ENCODE measurements at places on chromosomes 6 and 20.

GRCh38 chr6:105780146-105780860 is 305.8 kb upstream of the PRDM1 start:
- DNase-seq = no peak

DNA sequence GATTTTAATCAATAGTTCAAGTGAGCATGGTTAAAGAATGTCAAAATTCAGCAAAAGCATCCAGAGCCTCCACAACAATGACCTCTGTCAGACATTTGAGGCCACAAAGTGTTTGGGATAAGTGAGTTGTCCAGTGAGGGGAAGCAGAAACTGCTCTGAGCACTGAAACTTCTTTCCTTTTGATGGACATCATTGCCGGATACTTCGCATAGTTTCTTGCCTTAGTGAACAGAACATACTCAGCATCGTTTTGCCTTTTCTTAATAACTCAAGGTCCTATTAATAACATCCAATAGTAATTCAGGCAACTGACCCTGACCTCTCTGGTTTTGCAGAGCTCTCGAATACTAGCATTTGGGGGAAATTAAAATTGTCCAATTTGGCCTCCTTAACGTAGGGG is 78.6 kb downstream of the EDN3 start:
- no peak for DNase-seq

GRCh38 chr6:81814370-81815076 is 62.0 kb upstream of the TENT5A start:
- no peak for DNase-seq

- DNase-seq = no peak
Observed at GRCh38 chr20:14820771-14821170, 483.4 kb upstream of the FLRT3 start.

- DNase-seq = no peak
Observed at GRCh38 chr20:62536871-62537401, 61.1 kb upstream of the GATA5 start.

GRCh38 chr6:74409447-74409846 is 713.4 kb downstream of the CD109 start:
- no peak for DNase-seq

- DNase-seq = no peak
Observed at GRCh38 chr6:113094779-113095178, 747.6 kb downstream of the RFPL4B start.

DNA sequence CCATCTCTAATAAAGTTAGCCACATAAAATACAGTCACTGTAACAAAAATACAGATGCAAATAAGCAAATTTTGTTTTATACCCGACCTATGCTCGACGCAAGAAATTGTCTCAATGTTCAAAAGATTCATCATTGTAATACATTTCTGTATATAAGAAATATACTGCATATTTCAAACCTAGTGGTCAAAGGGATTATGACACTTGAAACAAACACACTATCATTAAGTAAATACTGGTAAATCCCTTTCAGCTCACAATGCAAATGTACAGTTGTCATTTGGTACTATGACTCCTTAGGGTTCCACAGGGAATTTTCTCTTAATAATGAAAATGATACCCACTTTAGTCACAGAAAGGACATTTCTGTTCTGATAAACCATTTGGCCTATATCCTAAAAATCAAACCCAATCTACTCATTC is 2.2 kb downstream of the HIVEP2 start:
- DNase-seq = no peak

DNA sequence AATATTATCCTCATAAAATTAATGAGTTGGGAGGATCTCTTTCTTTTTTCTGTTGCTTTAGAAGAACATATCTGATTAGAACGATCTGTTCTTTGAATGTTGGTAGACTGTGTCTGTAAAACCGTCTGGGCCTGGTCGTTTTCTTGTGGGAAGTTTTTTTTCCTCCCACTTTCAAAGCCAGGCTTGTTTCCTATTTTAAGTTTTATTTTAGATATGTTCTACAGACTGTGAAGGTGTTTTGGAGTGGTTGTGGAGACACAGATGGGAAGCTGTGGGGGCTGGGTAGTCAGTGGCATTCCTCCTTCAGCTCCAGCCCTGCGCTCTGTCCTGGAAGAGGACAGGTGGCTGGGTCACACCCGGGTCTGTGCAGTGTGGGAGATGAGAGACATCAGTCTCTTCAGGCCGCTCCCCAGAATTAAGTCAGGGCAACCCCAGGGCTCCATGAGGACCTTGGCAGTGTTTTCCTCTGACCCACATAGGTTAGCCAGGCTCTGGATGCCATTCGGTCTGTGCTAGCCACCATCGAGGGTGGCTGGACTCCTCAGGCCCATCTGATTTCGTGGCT is 92.0 kb upstream of the SCP2D1 start:
- no peak for DNase-seq

DNA sequence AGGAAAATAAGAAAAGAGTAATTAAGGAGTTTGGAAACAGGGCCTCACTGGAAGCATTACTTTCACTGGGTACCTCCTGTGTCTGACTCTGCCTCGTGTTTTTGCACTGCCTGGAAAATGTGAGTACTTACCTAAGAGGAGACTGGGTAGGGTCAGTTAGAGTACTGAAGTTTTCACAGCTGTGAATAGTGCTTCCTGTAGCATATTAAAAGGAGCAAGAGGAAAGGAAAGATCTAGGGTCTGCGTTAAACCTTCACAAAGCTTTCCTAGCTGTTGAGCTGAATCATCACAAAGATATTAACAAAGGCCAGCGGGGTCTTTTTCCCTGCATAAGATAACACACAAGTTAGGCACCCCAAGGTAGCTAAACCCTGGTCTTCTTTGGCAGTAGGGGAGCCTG is 82.3 kb downstream of the MLIP start:
- DNase-seq = no peak

DNA sequence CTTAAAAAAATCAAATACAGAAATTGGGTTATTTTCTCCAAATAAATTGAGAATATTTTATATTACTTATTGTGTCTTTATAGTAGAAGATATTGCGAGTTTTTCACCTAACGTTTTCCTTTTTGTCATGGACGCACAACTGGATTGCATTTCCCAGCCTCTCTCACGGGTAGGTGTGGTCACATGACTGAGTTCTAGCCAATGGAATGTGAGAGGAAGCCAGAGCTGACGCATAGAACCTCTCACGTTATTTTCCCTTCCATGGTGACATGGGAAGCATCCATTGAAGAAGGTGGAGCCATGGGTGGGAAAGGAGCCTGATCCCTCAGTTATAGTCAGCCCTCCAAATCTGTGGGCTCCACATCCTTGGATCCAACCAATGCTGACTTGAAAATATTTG is 155.9 kb upstream of the UST start:
- no peak for DNase-seq

GRCh38 chr20:25397096-25397495 is 6.5 kb upstream of the ABHD12 start:
- DNase-seq = no peak
